ENCODE measurements at places on chromosomes 13 and 19.

GRCh38 chr19:3573162-3573857 lies 566 bp downstream of the HMG20B start:
- DNase-seq: peak; percentile 57

DNA sequence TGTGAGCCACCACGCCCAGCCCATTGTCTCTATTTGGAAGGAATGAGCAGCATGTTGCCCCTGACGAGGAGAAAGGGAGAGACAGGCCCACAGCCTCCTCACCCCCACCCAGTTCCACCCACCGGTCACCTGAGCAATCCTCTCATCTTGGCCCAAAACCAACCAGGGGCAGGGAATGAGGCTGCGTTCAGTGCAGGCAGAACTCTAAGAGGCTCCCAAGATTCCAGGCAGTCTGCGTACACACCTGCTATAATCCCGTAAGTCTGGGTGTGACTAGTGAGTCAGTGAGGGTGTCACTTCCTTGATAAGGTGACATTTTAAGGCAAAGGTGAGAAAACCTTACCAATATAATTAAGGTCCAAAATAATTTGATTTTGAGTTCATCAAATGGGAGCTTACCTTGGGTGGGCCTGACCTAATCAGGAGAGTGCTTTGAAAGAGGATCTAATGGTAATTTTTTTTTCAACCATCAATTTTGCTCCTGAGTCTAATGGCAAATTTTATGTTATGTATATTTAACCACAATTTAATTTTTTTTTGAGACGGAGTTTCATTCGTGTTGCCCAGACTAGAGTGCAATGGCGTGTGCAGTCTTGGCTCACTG lies 26.9 kb upstream of the KLF2 start:
- no peak for DNase-seq

GRCh38 chr13:110265682-110266430 lies 41.1 kb downstream of the COL4A1 start:
- DNase-seq: no peak

- no peak for DNase-seq
Observed at GRCh38 chr19:16463991-16464575, 7.7 kb downstream of the EPS15L1 start.

- no peak for DNase-seq
Observed at GRCh38 chr13:38880397-38880796, 110.2 kb downstream of the STOML3 start.

DNA sequence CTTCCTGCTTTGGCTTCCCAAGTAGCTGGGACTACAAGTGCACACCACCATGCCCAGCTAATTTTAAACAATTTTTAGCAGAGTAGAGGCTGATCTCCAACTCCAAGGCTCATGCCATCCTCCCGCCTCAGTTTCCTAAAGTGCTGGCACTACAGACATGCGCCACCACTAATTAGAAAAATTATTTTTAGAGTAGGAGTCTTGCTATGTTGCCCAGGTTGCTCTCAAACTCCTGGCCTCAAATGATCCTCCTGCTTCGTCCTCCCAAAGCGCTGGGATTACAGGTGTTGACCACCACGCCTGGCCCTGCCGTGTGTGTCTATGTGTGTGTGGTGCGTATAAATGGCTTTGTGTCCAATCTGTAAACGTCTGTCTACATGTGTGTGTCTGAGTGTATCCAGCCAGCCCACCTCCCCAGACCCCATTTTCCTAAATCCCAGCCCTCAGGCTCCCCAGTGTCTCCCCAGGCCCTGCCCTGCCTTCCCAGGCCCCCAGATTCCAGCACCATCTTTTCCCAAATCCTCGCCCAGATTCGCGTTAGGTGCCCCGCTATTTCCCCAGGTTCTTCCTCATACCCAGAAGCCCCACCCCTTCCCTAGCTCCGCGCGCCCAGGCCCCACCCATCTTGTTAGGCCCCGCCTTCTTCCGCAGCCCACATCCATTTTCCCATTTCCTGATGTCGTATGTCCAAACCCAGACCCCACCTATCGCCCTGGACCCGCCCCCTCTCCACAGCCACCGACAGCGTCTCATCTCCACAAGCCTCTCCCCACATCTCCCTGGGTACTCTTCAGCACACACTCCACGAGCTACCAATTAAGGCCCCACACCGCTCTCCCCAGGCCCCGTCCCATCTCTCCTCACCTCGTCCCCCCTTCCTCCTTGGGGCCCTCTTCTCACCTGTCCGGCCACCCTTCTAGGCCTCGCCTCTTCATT lies 24.9 kb downstream of the SLC8A2 start:
- DNase-seq: no peak

- DNase-seq: no peak
Observed at GRCh38 chr13:28576067-28576466, 81.1 kb upstream of the FLT1 start.

GRCh38 chr19:48719263-48720171 lies at the start of gene MAMSTR:
MAMSTR (minus strand) TSS chr19:48719725; CDS start chr19:48719031, 694 bp downstream.
- no peak for DNase-seq

GRCh38 chr13:72244788-72245187 lies 377.8 kb upstream of the DACH1 start:
- no peak for DNase-seq

GRCh38 chr19:56577719-56578602 lies 10.7 kb downstream of the ZNF470 start:
- no peak for DNase-seq

- no peak for DNase-seq
Observed at GRCh38 chr19:13825489-13826441, 30.5 kb downstream of the ZSWIM4 start.

GRCh38 chr13:102999499-102999898 lies 66.7 kb downstream of the SLC10A2 start:
- no peak for DNase-seq

DNA sequence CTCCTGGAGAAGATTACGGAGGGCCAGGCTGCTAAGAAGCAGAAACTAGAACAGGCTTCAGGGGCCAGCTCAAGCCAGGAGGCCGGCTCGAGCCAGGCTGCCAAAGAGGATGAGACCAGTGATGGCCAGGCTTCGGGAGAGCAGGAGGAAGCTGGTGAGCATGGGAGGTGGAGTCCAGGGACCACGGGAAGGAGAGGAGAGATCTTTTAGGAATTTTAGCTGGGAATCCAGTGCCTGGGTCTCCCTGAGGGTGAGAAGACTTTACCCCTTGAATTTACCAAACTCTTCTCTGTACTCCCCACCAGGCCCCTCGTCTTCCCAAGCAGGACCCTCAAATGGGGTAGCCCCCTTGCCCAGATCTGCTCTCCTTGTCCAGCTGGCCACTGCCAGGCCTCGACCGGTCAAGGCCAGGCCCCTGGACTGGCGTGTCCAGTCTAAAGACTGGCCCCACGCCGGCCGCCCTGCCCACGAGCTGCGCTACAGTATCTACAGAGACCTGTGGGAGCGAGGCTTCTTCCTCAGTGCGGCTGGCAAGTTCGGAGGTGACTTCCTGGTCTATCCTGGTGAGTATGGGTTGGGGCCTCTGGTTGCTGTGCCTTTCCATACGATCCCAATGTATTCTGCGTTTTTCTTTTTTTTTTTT lies 824 bp downstream of the TSEN34 start:
- no peak for DNase-seq

DNA sequence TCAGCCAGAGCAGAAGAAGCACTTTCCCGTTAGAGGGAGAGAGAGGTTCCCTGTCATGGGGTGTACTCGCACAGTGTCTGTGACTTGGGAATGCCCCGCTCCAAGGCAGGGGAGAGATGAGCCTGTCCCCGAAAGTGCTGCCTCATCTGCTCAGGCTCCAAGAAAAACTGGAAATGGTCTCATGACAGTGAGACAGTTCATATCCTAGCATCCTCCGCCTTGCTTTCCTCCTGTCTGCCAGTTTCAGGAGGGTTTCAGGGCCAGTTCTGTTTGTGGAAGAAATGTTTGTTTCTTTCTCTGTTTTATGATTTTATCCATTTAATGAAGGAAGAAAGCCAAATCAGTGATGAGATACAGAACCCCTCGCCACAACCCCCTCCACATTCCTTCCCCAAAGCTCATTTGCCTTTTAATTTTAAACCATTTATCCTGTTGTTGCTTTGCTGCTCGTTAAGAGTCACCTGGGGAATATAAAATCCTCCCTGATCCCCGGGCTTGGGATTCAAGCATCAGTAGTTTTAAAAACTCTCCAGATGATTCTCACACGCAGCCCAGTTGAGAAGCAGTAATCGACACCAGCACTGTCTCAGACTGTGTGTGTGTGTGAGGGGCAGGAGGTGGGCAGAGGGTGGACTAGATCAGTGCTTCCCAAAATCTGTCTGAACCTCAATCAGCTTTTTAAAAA lies 144.6 kb upstream of the UBL3 start:
- no peak for DNase-seq

DNA sequence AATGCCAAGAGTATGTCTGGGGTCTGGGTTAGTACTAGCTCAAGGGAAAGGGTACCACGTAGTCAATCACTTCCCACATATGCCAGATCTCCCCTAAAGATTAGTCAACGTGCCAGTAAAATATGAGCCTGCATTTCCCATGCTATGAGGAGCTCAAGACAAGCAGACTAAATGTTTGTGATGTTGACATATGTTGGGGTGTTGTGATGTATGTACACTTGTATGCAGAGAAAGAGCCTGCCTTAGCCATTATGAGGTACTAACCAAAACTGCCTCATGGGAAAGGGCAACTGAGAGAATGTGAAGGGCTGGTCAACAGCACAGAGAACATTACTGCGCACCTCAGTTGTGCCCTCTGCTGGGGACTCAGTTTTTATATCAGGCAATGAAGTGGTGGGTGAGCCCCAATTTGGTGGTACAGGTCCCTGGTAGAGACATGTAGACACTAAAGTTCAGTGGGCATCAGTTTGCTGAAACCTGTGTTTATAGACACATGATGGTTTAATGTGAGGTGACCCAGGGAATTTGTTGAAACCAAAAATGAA lies 287.0 kb downstream of the DCT start:
- no peak for DNase-seq

DNA sequence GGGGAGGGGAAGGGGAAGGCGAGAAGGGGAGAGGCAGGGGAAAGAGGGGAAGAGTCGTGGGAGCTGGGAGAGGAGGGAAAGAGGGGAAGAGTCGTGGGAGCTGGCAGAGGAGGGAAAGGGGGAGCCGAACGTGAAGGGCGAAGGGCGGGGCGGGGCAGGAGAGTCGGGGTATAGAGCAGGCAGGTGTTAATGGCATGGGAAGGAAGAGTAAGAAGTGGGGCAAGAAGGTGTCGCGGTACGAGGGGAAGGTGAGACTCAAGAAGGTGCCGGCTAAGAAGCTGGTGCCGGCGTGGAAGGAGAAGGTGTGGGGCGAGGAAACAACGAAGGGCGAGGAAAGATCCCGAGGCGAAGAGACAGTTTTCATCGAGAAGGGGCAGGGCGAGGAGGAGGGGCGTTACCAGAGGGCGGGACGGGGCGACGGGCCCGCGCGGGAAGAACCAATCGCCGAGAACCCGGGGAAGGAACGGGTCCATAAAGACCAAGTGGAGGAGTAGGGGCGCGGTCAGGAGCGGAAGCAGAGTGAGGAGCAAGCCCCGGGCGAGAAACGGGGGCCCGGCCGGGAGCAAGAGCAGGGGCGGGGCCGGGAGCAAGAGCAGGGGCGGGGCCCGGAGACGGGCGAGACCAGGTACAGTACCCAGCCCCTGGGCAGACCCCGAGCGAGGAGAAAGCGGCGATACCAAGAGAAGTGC lies 463 bp downstream of the CATSPERG start:
- peak; percentile 93 for DNase-seq
